ENCODE measurements at places on chromosomes 5 and 9. TPM values are rescaled to one million over a fixed set of nuclear protein-coding genes. Genes with fewer than 3 reads are reported as not detected.

The CDX1 gene
- not detected for total RNA-seq

DNA sequence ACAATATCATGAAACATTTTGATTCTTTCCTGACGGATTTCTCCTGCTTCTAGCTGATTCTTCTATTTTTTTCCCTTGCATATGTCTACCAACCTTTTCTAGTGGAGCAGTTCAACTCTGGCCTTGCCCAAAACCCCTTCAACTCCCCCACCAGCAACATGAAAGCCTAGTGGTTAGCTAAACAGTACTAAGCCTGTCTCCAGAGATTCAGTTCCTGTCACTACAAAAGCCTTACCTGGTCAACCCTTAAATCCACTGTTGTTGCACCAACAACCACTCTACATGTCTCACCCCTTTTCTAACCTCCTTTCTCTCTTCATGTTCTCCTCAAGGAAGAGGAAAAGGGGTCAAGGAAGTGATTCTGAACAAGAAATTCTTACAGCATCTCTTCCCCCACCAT lies 74.8 kb upstream of the PIK3R1 start:
- DNase-seq: no peak

- DNase-seq: no peak
These were observed 43.7 kb upstream of the ABL1 start for GRCh38 chr9:130791303-130791894.

DNA sequence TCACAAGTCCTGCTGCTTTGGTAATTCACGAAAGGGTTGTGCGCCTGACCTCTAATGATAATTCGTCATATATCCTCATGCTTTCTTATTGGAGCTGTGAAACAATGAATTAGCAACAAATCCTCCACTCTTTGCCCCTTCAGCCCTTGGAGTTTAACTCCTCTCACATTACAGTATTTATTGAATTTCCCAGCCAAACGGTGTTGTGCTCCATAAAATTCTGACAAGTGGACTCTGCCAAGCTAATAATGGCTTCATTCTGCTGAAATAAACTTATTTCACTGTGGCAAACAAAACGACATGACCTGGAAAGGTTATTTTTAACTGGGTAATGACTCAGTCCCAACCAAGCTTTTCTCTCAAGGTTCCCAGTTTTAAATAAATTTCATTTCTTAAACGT lies 984.4 kb upstream of the DMAC1 start:
- DNase-seq: no peak

GRCh38 chr9:84937180-84937579 lies 267.7 kb downstream of the NTRK2 start:
- DNase-seq: no peak
